Stimulated activated CD4-positive, alpha-beta T cell treated with anti-CD3 and anti-CD28 coated beads, Interleukin-1b, Interleukin-23, amount 100 ng/mL, for 1 hour (primary cell): ENCODE measurements at places on chromosomes 3 and 15.

GRCh38 chr3:109642025-109642424 lies 304.7 kb upstream of the DPPA4 start:
- DNase-seq = no peak

DNA sequence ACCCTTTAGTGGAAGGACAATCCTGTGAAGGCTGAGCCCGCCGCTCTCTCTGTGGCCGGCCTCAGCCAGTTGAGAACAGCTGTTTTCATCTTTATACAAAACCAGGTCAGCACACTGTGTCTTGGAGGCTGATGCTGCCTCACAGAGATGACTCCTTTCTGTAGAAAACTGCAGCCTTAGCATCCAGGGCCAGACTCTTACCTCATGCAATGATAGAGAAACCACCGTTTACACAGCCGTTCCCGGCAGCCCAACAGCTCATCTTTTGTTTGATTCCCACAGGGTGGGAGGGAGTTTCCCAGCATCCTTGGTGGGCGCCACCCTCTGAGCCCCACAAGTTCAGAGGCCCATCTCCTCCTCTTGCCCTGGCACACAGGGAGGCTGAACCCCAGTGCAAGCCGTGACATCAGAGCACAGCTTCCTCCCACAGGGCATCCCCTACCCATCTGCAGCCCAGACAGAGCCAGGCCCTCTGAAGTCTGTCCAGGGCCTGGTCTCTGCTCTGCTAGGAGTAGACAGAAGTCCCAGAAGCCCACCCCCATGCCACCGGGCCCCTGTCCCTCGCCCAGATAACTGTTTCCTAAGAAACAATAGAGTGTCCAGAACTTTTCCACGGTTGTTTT lies 105.0 kb downstream of the LRRK1 start:
- no peak for DNase-seq

DNA sequence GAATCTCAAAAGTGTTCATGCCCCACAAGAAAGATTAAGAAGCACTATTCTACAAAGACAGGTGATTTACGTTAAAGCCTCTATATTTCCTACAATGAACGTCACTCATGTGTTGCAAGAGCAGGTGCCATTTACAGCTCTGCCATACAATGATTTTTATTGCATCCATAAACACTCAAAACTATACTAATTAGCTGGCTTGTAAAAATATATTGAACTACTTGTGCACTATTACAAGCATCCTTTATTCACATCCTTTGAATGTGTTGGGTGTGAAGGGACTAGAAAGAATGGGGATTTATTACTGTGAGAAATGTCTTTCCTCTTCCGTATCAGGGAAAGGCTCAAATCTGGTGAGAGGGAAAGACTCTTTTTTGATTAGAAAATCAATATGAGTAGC lies 50.7 kb upstream of the C3orf49 start:
- DNase-seq = no peak

DNA sequence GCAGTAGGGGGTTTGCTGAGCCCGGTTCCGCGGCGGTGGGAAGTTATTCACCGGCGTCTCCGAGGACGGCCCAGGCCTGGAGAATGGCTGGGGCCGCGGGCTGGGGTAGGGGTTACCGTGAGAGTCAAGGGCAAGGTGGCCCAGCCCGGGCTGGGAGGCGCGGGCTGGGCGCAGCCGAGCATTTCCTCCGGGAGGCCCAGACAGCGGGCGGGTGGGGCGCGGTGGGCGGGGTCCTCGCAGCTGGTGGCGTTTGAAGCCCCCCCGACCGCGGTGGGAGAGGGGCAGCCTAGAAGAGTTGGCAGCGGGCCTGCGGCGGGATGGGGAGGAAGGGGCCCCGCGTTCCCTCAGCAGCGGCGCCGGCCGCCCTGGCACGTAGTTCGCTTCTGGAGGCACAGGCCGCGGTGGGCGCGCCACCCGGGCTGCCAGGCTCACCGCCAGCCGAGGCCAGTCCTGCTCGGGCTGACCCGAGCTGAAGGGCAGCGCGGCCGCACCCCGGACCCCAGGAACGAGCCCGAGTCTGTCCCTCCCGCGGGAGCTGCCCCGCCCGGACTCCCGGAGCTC lies 960 bp upstream of the KLF13 start:
- peak; percentile 34 for DNase-seq

- DNase-seq = no peak
Measured at GRCh38 chr3:105880681-105881290, 12.0 kb upstream of the CBLB start.

- no peak for DNase-seq
Measured at GRCh38 chr15:89441295-89441812, 55.0 kb downstream of the RHCG start.

GRCh38 chr15:88208396-88208795 lies 48.1 kb downstream of the NTRK3 start:
- no peak for DNase-seq
